ENCODE measurements at places on chromosomes 12 and 14.

DNA sequence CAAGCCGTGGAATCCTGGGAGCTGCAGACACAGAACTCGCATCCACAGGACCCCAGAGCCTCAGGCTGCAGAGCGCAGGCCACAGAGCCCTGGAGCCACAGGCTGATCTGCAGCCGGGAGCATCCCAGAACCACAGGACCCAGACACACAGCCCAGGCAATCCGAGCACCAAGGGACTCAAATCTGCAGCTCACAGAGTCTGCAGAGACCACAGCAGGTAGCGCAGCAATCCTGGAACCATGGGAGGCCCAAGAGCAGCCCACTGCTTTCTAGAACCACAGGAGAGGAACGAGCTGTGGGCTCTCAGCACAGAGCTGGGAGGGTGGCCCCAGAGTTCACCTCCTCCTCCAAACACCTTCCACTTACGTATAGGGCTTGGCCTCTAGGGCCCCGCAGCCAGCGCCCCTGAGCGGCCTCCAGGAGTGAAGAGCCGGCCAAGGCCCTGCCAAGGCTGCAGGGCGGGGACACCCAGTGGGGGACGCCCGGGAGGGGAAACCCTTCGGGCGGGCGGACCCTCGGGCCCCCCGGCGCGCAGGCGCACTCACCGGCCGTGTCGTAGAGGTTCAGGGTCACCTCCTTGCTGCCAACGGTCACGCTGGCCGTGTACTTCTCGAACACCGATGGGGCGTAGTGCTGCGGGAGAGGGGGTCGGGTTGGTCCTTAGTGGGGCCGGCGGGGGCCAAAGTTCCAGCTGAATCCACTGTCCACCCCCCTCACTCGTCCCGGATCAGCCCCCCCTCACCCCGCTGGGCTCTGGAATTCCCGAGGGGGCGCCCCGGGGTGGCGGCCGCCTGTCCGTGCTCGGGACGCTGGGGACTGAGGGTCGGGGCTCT lies 665 bp downstream of the RHOF start:
- peak; percentile 67 for DNase-seq

DNA sequence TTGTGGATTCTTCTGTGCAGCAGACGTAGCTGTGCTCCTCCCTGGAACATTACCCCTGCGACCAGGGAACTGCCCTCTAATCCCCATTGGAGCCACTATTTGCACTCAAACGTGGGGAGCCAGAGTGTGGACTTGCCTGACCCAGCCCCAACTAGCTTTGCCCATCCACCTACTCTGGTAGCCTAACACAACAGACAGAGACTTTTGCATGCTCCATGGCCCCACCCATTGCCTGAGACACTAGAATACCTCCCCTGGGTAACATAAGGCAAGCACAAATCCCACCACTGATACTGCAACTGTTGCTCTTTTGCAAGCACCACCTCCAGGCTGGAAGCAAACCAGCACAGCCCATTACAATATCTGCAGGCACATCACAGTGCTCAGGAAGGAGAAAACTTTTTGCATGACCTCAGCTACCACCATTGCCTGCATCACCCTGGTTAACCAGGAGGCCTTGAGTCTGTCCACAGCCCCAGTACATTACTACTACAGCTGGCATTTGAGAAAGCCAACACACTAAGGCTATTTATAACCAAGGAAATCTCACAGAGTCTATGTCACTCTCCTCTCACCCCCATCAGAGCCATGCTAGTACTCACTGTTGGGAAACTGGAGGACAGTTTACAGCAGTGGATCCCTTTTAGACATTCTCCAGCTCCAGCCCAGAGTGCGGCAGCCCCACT lies 15.0 kb downstream of the CEP128 start:
- DNase-seq, result no peak

- no peak for DNase-seq
These were observed 114.2 kb upstream of the ARID2 start for GRCh38 chr12:45615268-45615667.

DNA sequence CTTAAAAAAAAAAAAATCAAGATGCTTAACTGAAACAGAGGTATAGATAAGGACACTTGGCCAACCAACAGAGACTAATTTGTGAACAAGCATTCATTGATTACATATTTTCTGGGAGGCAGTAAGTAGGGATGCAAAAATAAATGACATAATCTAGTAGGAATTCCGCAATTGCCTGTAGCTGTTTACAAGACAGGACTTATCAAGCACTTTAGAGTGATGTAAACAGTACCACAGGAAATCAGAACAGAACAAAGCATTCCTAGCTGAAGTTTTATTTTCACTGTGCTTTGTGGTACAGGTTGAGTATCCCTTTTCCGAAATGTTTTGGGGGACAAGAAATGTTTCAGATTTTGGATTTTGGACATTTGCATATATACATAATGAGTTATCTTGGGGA lies 68.2 kb upstream of the FGD4 start:
- no peak for DNase-seq

DNA sequence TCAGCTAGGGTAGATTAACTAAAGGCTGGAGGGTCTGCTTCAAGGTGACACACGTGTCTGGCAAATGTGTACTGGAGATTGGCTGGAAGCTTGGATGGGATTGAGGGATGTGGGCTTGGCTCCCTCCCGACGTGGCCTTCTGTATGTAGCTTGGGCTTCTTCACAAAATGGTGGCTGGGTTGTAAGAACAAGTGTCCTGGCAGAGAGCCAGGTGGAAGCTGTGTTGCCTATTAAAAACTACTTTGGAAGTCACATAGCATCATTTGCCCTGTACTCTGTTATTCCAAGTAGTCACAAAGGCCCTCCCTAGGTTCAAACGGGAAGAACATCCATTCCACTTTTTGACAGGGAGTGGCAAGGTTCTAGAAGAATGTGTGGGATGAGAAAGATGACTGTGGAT lies 174.1 kb upstream of the PRICKLE1 start:
- DNase-seq, result no peak

DNA sequence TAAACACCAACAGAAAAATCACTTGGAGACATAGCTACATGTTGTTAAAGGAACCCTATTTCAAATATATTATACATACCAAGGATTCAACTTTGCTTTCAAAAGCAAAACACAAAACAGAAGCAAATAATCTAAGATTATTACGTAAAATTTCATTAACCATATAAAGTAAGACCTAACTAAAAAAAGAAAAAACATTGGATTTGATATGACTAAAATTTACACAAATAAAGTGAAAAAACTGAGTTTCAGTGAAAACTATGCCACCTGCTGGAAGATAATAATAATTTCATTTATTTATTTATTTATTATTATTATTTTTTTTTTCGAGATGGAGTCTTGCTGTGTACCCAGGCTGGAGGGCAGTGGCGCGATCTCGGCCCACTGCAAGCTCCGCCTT lies 45.2 kb downstream of the WDHD1 start:
- DNase-seq, result no peak

- no peak for DNase-seq
These were observed 1098.7 kb downstream of the AACS start for GRCh38 chr12:126163984-126164383.

- no peak for DNase-seq
These were observed 1897.6 kb upstream of the FLRT2 start for GRCh38 chr14:83632375-83632774.

DNA sequence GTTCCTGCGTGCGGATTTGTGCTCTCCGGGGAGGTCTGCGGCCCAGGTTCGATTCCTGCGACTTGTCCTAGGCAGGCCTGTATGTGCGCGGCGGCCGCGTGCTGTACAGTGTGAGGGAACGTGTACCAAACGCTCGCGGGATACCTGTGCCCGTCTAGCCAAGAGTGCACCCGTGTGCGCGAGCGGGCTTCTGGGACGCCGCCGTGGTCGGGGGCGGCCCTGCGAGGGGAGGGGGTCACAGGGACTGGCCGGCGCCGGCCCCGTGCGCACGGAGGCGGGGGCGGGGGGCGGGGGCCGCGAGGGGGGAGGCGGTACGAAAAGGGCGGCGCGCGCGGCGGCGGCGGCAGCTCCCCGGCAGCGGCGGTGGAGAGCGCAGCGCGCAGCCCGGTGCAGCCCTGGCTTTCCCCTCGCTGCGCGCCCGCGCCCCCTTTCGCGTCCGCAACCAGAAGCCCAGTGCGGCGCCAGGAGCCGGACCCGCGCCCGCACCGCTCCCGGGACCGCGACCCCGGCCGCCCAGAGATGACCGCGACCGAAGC lies at the start of gene DLK1:
TSS of gene DLK1 (plus strand) at position 343 of the 536 bp plus-strand sequence. CDS start at position 520, 177 bp downstream.
- DNase-seq, result peak; percentile 69

GRCh38 chr12:114011711-114012110 lies 45.6 kb upstream of the RBM19 start:
- DNase-seq, result no peak

DNA sequence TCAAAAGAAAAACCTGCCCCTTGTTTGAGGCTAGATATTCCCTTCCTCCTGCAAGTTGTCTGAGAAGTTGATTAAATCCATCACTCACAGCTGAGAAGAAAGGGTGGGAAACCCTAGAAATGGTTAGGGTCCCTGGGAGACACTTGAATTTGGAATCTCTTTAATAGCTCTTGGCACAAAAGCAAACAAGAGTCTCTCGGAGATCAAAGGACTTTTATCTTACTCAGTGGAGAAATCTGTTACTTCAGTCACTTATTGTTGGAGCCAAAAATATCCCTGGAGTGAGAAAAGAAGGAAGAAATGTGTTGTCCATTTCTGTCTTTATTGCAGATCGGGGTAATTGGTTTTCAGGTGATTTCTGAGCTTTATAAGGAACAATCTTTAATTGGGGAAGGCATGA lies 47.0 kb downstream of the TMEM132C start:
- DNase-seq, result no peak

- no peak for DNase-seq
These were observed 166.4 kb downstream of the TSPAN9 start for GRCh38 chr12:3243376-3244084.

- no peak for DNase-seq
These were observed 10.0 kb downstream of the LHX5 start for GRCh38 chr12:113461666-113462065.
